Activated naive CD8-positive, alpha-beta T cell treated with anti-CD3 and anti-CD28 coated beads, Interleukin-2, amount 10 ng/mL, durations not matched to agents 7 days and 5 days (primary cell): ENCODE measurements at places on chromosomes 1 and 21.

- DNase-seq: no peak
These were observed 126.9 kb upstream of the GRIK3 start for GRCh38 chr1:37161171-37161570.

- no peak for DNase-seq
These were observed 73.0 kb upstream of the IFFO2 start for GRCh38 chr1:19029191-19030085.

GRCh38 chr1:54096877-54097240, 43.5 kb downstream of the TCEANC2 start:
- no peak for DNase-seq

- DNase-seq: no peak
These were observed 36.0 kb upstream of the DISC1 start for GRCh38 chr1:231590453-231591198.

DNA sequence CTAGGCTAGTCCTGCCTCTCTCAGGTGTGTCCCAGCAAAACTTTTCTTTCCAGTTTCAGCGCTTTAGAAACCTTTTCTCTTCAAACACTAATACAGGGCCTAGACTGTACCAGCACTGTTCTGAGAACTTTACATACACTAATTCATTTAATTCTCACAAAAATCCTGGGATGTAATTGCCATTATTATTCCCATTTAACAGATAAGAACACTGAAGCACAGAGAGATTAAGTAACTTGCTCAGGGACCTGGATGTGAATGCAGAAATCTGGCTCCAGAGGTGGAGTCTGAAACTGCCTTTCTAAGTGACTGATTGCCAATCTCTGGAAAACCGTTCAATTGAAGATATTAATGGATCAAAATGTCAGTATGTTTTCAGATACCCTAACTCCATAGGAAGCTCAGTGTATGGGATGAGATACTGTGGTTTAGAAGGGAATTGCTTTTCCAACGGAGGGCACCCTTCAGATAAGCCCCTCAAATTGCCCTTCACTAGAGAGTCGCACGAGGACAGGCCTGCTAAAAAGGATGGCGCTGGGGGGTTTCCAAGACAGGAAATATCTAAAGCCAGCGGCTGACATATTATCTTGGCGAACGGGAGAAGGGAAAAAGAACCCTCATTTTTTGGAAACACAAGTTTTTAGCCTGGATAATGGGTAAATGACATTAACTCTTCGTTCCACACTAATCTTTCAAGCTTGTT, 698 bp upstream of the UCK2 start:
- no peak for DNase-seq

GRCh38 chr1:5685446-5686040, 306.7 kb downstream of the NPHP4 start:
- no peak for DNase-seq

- no peak for DNase-seq
These were observed 68.5 kb upstream of the DUSP10 start for GRCh38 chr1:221810406-221810805.

DNA sequence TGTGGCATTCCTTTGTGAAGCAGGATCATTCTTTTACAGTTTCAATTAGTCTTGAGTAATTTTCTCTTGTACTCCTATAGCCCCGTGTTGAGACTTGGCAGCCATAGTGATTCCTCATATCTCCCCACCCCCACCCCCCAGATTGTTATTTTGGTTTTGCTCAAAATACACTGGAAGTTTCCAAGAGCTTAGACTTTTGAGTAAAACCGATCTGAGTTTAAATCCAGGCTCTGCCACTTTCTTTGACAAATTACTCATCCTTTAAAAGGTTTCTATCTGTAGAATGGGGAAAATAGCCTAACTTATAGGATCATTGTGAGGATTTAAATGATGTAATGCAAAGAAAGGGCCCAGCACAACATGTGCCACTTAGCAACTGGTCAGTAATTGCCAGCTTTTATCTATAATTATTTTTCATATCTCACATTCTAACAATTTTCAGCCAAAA, 53.1 kb upstream of the RC3H1 start:
- DNase-seq: no peak

- DNase-seq: no peak
These were observed 127.5 kb downstream of the UCK2 start for GRCh38 chr1:165954940-165955339.

DNA sequence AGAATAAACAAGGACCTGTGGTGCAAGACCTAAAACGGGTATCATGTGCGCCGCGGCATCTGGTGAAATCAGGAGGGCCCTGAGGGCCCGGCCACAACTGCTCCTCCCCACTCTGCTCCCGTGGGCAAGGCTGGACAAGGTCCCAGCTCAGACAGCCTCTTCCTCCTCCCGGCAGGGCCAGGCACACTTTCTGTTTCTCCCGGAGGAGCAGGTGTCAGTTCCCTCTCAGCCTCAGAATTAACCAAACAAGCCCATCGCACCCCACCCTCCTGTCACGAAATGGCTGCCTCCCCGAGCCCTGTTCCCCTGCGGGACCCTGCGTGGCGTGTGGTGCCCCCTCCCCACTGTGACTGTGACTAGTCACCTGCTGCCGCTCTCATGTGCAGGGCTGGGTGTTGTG, 15.2 kb downstream of the PTTG1IP start:
- DNase-seq: no peak

DNA sequence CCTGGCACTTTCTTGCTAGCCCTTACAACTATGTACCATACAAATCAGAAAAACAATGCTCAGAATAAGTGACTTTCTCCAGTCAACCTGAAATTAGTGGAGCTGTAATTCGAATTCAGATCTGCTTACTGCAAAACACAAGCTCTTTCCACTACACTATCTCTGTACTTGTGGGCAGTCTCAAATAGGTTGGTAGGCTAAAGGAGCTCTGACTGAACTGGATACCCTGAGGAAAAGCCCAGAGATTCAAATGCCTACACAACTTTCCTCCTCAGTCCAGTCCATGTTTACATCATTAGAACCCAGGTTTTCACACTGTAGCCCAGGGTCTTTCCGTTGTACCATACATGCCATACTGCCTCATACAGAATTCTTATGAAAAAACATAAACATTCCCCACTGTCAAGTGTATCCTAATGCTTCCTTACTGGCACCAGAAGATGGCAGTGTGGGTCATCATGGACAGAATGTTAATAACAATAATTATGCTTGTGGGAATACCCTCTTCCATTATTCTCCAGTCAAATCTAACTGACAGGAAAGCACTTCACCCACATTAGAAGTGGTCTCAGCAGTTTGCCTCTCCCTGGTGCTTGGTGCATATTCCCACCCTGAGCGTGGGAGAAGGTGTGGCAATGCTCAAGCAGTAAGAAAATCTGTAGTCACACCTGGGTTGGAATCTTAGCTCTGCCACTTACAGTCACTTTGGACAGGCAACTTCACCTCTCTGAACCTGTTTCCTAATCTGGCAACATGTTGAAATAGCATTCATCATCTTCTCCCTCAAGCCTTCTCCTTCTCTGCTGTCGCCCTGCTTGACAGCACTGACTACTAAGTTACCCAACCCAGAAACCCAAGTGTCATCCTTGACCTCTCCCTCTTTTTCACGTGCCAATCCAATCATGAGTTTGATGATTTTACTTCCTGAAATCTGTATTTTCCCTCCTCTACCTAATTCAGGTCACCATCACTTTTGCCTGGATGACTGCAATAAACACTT, 14.4 kb upstream of the ZFYVE9 start:
- DNase-seq: no peak

GRCh38 chr1:220681220-220681880, 8.8 kb upstream of the C1orf115 start:
- DNase-seq: no peak
